ENCODE measurements at places on chromosomes 16 and 17.

- DNase-seq = no peak
These were observed 8.1 kb downstream of the CORO7 start for GRCh38 chr16:4408323-4408690.

DNA sequence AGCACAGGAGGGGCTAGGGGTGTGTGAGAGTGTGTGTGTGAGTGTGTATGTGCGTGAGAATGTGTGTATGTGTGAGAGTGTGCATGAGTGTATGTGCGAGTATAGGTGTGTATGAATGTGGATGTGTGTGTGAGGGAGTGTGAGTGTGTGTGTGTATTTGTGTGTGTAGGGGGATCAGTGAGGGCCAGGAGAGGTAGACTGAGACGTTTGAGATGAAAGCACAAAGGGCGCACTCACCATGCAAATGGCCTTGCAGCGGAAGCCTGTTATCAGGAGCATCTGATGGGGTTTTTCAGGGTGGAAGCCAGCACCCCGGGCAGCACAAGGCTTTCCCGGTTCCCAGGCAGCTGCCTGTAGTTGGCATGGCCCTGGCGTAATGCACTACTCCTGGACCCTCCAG, 14.9 kb downstream of the WNT9B start:
- no peak for DNase-seq

- DNase-seq = no peak
These were observed 275.3 kb downstream of the PARN start for GRCh38 chr16:14354561-14355351.

DNA sequence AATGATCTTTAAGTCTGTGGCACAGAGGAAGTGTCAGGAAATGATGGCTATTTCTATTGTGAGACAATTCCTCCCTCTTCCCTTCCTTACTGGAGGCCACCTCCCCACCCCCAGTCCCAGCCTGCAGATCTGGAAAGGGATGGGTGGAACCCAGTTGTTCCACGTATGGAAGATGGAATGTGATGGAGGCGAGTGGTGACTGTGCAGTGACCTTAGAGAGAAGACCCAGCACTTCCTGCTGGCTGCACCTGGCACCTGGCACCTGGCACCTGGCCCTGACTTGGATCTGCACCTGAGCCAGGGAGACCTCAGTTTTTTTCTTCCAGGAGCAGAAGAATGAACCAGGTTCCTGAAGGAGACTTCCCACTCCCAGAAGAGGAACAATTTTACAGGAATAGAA, 33.0 kb upstream of the TMC5 start:
- DNase-seq = no peak

DNA sequence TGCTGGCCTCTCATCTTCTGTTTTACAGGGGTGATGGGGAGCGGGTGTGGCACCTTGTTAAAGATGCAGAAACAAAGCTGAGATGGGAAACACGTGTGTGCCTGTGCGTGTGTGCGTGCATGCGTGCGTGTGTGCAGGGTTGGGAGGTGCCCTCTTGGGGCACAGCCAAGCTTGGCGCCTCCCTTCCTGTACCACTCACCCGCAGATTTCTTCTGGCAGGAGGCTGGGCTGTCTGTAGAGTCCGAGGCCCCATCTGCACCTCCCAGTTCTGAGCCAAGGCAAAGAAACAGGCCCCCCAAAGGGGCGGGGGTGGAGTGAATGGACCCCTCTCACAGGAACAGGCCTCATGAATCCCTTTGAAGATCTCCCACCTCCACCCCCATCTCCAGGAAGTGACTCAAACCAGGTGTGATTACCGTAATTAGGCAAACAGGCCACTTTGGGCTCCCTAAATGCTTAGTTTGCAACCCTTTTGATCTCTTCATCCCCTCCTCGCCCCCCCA, 20.9 kb downstream of the TNS4 start:
- DNase-seq = no peak

GRCh38 chr17:31269578-31269983, 27.5 kb downstream of the OMG start:
- no peak for DNase-seq

- no peak for DNase-seq
These were observed 20.2 kb downstream of the CBFA2T3 start for GRCh38 chr16:88956546-88957432.

- DNase-seq = no peak
These were observed 224.4 kb upstream of the CACNG5 start for GRCh38 chr17:66610361-66611133.

- DNase-seq = no peak
These were observed 270.8 kb upstream of the CDH5 start for GRCh38 chr16:66095676-66096075.

GRCh38 chr17:73455767-73456166, 144.0 kb upstream of the CDC42EP4 start:
- DNase-seq = no peak

DNA sequence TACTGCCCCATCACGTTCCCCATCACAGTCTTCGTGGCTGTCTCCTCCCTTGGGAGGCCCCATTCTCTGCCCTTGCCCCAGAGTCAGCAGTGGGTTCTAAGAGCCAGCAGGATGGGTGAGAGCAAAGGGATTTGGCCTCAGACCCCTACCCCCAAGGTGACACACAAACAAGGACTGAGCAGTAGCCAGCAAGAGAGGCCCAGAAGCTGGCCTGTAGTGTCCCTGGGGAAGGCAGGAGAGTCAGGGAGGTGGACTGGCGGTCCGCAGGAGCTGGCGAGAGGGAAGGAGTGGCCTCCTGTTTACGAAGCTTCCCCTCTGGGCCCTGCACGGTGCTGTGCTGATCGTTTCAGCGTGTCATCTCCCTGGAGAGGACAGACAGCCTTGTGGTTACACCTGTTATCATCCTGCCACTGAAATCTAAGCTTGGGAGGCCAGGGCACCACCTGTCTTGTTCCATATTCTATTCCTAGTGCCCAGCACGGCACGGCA, 8.4 kb downstream of the WDR81 start:
- DNase-seq = no peak

- DNase-seq = no peak
These were observed 50.3 kb downstream of the RBFOX3 start for GRCh38 chr17:79560527-79560926.

- no peak for DNase-seq
These were observed 20.0 kb upstream of the SLC35G3 start for GRCh38 chr17:35214192-35214591.

DNA sequence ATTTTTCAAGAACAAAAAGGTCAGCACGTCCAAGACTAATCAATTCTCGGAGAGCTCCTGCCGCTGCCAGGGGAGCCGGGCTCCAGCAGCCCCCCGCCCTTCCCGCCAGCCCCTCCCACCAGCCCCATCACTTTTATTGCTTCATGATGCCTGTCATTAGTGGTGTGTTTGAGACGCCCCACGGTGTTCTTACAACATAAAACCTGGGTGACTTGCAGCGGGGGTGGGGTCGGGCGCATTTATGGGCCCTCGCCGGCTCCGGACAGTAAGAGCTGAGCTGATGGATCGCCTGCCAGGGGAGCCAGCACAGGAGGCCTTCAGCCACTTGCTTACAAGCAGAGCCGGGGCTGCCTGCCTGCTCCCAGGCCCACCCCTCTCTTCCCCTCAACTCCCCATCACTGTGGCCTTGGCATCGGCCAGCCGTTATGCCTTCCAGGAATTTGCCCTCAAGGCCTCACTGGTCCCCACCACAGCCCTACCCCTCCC, 82.9 kb upstream of the CBX4 start:
- no peak for DNase-seq

- no peak for DNase-seq
These were observed 63.0 kb downstream of the NLK start for GRCh38 chr17:28105501-28105900.

DNA sequence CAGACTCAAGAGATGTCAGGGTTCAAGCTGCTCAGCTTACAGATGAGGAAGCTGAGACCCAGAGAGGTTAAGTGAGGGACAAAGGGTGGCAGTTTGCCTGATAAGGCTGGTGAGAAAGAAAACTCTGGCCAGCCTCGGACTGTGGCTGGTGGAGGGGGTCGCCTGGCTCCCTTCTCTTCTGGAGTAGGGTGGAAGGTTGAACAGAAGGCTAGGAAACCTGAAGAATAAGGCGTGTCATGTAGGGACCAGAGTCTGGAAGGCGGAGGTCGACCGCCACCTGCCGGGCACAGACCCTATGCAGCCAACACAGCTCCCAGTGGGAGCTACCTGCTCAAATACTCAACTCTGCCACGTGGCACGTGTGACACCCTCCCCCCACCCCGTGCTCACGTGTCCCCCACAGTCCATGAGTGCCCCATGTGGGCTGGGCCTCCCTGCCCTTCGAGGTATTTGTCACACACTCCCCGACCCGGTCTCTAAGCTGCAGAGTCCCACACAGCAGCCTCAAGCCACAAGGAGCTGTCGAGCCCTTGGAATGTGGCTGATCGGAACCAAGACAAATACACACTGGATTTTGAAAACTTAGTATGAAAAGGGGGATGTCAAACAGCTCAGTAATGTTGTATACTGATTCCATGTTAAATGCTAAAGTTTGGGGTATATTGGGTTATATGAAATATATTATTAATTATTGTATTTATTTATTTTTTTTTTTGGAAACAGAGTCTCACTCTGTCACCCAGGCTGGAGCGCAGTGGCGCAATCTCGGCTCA, 11.8 kb downstream of the HID1 start:
- DNase-seq = no peak

GRCh38 chr17:48605991-48606891, 1.5 kb upstream of the HOXB6 start:
- DNase-seq = no peak

DNA sequence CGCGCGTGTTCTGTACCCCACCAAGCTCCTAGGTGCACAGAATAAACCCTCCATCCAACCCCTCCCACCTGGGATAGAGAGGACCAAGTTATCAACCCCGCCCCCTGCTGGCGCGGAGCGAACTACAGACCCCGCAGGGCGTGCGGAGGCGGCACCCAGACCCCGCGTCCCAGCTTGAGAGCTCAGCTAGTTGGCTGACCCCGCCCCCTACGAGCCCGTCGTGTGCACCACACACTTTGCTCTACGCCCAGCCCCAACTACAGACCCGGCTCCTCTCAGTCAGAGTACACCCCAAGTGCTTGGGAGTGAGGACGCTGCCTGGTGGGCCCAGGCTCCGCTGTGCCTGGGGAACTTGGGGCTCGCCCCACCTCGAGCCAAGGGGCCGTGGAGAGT, 1.5 kb downstream of the GRIN2A start:
- no peak for DNase-seq

- no peak for DNase-seq
These were observed 6.7 kb upstream of the CIITA start for GRCh38 chr16:10870137-10870776.

DNA sequence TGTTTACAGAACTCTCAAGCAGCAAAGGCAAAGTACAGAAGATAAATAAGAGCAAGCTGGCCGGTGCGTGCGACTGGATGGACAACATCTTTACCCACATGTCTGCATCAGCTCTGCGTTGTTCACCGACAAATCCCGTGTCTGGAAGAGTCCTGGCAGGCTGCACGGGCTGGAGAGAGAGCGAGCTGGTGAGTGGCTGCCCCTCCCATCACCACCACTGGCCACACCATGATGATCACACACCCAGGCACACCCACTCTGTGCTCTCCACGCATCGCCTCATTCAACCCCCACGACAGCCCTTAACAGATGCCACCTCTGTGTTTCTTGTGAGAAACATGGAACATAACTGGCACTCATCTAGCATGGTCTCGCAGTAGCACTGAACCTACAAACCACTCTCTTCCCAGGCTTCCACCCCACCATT, 59.2 kb downstream of the ANKRD11 start:
- DNase-seq = no peak

DNA sequence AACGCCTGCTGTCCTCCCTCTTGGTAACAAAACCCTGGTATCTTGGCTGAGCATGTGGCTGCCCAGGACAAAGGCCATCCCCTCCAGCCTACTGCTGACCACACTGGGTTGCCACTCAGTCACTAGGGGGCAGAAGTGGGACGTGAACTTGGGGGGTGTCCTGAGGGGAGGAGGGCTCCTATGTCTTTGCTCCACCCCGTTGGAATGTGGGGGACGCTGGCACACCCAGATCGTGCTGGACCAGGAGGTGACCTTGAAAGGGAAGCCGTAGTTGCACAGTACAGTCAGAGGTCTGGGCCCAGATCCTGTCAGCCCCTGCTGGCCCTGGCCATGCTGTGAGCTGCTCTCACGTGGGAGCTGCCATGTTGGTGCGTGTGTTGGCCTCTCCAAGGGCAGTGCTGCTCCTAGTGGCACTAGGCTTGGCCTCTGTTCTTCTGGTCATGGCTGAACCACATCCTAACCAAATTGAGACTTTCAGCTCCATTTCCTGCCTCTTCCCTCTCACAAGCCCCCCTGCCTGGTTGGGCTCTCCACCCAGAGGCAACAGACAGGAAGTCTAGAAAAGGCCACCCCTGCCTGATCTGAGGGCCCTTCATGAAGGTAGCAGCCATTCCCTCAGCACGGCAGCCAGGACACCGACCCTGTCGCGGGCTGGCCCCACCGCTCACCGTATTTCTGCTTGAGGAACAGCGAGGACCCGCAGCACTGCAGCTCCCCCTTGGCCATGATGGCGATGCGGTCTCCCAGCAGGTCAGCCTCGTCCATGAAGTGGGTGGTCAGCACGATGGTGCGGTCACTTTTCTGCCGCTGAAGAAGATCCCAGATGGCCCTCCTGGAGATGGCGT, 29.0 kb upstream of the RNPS1 start:
- no peak for DNase-seq

DNA sequence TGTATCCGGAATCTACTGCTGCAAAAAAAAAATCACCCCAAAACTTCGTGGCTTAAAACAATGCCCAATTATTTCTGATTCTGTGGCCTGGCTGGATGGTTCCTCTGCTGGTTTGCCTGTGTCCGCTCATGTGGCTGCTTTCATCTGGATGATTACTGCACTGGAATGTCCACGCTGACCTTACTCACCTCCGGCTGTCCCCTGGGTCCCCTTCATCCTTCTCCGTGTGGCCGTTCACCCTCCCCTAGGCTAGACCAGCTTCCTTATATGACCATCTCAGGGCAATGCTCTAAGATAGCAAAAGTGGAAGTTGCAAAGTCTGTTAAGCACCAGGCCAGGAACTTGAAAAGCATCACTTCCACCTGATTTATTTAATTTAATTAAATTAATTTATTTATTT, 31.4 kb upstream of the SPNS2 start:
- no peak for DNase-seq

- DNase-seq = no peak
These were observed 28.2 kb downstream of the ANKFY1 start for GRCh38 chr17:4235372-4236279.

DNA sequence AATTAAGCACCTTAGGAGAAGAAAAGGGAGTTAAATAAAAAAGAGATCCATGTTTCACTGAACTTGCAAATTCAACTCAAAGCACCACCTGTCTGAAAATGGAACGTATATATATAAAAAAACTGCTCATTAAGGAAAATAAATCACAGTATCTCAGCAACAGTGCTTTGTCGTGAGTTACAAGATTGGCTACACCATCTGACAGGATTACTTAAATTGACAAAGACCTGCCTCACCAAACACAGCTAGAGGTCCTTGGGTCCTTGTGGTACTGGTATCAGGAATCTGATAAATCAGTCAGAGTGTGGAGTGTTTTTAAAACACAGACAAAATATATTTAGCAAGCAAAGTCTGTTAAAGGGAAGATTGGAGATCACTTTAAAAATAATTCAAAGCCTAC, 63.9 kb downstream of the KANSL1 start:
- DNase-seq = no peak

- DNase-seq = no peak
These were observed 121.1 kb downstream of the WWOX start for GRCh38 chr16:78220571-78220970.

- no peak for DNase-seq
These were observed 680 bp downstream of the SKA2 start for GRCh38 chr17:59154292-59154720.

GRCh38 chr17:10579270-10579669, 29.8 kb upstream of the MYH2 start:
- DNase-seq = no peak

GRCh38 chr17:57552114-57552624, 192.9 kb downstream of the CCDC182 start:
- no peak for DNase-seq
